ENCODE measurements at places on chromosomes 5 and 9. TPM values are rescaled to one million over a fixed set of nuclear protein-coding genes. Genes with fewer than 3 reads are reported as not detected.

CENPH gene
- 6.9 TPM for total RNA-seq

FOXD4L3 gene
- total RNA-seq: 0.32 TPM

RASGEF1C gene
- total RNA-seq: not detected

CATSPER3 gene
- total RNA-seq: 1.8 TPM

PCDHGA1 gene
- total RNA-seq: 0.58 TPM

PDE6A gene
- total RNA-seq: not detected

ATP10B gene
- total RNA-seq: not detected

NMUR2 gene
- total RNA-seq: not detected

CLIC3 gene
- 3.7 TPM for total RNA-seq

TCF7 gene
- total RNA-seq: 770 TPM

GPX3 gene
- not detected for total RNA-seq

OTP gene
- not detected for total RNA-seq

HRCT1 gene
- total RNA-seq: not detected

REEP2 gene
- not detected for total RNA-seq

HTR1A gene
- total RNA-seq: not detected

SLCO6A1 gene
- total RNA-seq: not detected

ADRA1B gene
- not detected for total RNA-seq

NXNL2 gene
- total RNA-seq: not detected

IQGAP2 gene
- total RNA-seq: 125 TPM

TRAF1 gene
- 181 TPM for total RNA-seq

GPSM1 gene
- 7.6 TPM for total RNA-seq

BARHL1 gene
- not detected for total RNA-seq

ZNF608 gene
- total RNA-seq: not detected

F12 gene
- total RNA-seq: not detected

CD74 gene
- total RNA-seq: 181 TPM

FABP6 gene
- total RNA-seq: not detected

Measured in CD4-positive, alpha-beta memory T cell (primary cell).